NCI-H1436 treated with DMSO at 0.1 percent for 48 hours (cell line): ENCODE measurements at places on chromosomes 6 and 20.

DNA sequence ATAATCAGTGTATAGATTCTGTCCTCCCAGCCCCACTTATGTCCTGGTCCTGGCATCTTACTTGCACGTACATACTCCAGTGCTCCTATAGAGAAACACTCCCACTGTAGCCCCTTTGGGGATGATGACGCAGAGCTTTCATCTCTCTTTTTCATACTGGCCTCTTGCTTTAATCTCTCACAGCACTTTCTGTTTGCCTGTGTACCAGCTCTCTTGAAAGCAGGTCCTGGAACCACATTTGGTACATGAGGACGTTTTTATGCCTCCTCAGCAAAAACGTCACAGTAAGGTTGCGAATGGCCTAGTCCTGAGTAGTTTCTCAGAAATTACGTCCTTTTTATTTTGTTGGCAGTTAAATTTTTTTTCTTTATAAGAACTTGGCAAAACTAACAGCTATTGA, 10.8 kb downstream of the L3MBTL3 start:
- DNase-seq, result no peak

GRCh38 chr20:18692447-18692846, 104.6 kb downstream of the DTD1 start:
- DNase-seq, result no peak

- no peak for DNase-seq
Measured at GRCh38 chr6:110334423-110335180, 23.5 kb downstream of the METTL24 start.

- no peak for DNase-seq
Measured at GRCh38 chr20:23874747-23875146, 4.8 kb downstream of the CST5 start.

GRCh38 chr6:161890832-161891297, 617.0 kb upstream of the AGPAT4 start:
- no peak for DNase-seq

DNA sequence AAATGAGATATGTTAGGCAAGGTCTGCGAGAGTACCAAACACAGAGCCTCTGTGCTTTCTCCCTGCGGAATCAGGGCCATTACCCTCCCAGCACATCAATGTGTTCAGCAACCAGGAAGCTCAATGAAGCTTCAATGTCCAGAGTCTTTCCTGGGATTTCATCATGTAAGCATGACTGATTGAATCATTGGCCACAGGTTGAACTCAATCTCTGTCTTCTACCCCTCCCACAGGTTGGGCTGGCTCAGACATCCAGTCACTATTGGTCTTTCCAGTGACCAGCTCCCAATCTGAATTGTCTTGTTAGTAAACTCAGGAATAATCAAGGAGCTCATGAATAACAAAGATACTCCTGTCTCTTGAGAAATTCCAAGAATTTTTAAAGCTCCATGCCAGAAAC, 2.7 kb upstream of the DTD1 start:
- DNase-seq, result no peak

DNA sequence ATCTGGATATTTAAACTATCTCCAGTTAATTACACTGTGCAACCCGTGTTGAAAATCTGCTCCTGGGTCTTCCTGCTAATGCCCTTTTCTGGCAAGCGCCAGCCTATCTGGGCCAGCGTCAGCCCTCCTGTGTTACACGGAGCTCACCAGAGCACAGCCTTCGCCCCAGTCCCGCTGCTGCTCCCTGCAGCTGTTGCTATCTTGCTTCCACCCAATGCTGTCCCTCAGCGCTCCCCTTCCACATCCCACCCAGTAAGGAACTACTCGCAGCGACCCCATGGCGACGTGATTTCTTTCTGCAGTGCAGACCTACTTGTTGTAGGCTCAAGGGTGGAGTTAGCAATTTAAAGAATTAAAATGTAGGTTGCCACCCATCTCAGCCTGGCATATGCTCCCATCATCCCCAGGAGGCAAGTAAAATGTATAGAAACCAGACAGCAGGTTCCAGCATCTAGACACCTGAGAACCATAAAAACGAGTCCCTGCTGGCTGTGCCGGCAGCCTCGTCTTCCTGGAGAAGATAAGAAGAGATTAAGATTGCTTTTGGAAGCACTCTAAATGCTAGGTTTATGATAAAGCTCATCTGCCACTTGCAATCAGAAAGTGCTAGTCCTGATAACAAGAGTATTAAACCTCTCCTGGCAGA, 254.3 kb upstream of the FOXQ1 start:
- no peak for DNase-seq

- DNase-seq, result no peak
Measured at GRCh38 chr20:13430346-13431002, 208.3 kb downstream of the TASP1 start.

DNA sequence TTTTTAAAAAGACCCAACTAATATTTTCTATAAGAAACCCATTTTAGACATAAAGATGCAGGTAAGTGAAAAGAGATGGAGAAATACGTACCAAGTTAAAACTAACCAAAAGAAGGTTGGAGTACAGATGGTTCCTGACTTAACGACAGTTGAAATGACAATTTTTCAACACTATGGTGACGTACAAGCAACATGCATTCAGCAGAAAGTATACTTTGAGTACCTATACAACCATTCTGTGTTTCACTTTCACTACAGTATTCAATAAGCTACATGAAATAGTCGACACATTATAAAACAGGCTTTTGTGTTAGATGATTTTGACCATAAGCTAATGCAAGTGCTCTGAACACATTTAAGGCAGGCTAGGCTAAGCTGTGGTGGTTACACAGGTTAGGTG, 228.9 kb downstream of the RNGTT start:
- no peak for DNase-seq

GRCh38 chr20:53216478-53216855, 244.3 kb downstream of the TSHZ2 start:
- no peak for DNase-seq

- DNase-seq, result no peak
Measured at GRCh38 chr20:33272155-33272873, 10.7 kb upstream of the BPIFB1 start.

- DNase-seq, result no peak
Measured at GRCh38 chr6:13457577-13457976, 29.8 kb downstream of the GFOD1 start.
